ENCODE measurements at places on chromosomes 1 and 21. TPM values are rescaled to one million over a fixed set of nuclear protein-coding genes. Genes with fewer than 3 reads are reported as not detected.

- DNase-seq = no peak
Observed at GRCh38 chr1:48920851-48921250, 144.2 kb upstream of the BEND5 start.

FCRL4 gene
- not detected for total RNA-seq

DNA sequence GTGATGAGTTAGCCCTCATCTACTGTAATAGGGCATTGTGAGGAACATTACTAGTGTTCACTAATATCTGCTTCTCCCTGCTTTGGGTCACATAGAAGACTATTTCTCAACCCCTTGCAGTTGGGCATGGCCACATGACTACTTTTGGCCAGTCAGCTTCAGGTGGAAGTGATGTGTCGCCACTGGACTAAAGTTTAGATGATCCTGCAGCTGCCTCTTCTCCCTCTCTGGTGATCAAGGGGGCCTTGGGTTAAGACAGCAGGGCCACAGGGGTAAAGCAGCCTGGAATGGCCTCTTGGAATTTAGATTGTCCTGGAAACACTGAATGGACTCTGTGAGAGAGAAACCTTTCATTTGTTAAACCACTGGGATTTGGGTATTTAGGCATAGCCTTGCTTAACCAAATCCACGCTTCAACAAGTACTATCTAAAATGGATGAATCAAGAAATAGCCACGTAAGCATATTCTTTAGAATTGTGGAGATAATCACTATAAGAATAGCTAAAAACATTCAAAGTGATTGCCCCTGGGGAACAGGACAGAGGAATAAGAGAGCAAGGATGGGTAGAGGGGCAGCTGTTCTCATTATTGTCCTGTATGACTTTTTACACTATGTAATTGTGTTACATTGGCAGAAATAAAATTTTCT, 41.2 kb downstream of the OPRD1 start:
- DNase-seq = no peak

- DNase-seq = no peak
Observed at GRCh38 chr1:167209044-167209443, 11.6 kb upstream of the POU2F1 start.

GRCh38 chr21:24197923-24198322, 1409.4 kb downstream of the MRPL39 start:
- DNase-seq = no peak

DNA sequence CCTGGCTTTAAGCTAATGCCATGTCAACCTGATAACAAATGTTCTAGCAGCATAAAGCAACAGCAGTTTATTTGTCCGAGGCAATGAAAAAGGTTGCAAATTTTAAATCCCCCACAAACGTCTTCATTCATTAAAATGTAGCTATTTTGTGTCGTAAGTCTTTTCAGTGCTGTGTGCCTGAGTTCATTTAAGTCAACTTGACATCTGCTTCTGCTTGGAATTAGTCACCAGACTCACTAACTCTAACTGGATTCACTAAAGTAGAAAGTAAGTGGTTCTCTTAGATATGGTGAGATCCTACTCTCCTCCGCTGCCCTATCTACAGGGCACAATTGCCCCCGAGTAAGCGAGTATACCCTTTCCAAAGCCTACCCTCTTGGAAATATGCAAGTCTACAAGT, 118.4 kb upstream of the CHRM3 start:
- DNase-seq = no peak

DNA sequence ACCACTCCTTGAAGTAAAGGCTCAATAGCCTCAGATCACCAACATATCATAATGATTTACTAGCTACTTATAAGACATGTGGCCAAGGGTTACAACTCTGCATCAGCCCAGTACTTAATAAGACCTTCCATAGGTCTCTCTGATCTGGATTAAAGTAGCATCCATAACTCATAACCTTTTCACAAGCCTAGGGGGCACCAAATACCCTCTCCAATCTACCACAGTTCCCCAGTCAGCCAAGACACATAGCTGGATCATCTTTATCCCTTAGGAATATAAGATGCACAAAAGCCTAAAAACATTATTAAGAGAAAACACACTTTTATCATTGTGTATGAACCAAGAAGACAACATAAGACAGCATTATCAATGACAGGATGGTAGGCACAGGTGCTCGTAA, 22.1 kb downstream of the SSX2IP start:
- DNase-seq = peak; percentile 34

- no peak for DNase-seq
Observed at GRCh38 chr21:44897326-44898010, 23.2 kb downstream of the ITGB2 start.

DNA sequence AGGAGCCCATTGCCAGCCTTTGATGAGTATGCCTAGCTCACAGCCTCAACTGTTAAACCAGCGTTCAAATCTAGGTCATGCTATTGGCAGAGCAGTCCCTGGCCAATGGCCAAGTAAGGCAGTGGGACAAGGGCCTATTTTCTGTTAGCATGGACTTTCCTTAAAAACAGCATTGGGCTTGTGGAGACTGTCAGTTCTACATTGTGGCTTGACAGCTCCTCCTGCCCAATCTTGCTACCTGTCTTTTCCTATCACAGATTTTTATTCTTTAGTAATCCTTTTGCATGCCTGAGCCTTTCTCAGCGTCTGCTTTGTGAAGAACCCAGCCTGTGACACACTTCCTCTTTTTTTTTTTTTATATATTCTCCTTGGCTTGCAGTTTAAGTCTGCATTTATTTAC, 56.4 kb downstream of the DIP2A start:
- no peak for DNase-seq

- DNase-seq = no peak
Observed at GRCh38 chr1:51669816-51670215, 52.9 kb downstream of the OSBPL9 start.

PCBP3 gene
- total RNA-seq = 1.5 TPM

DNA sequence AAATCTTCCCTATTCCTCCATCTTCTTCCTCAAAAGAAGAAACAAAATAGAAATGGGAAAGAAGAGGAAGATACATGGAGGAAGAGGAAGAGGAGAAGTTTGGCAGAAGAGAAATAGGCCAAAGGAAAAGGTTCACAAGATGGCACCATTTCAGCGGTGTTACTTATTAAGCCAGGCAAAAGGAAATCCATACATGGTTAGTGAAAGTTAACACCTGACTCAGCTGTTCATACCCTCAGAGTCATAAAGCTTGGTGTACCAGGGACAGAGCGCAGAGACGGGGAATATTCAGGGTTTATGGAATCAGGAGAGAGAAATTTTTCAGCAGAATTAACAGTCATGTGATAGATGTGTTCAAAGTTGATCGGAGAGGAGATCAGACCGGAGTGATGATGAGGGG, 70.6 kb downstream of the COQ8A start:
- peak; percentile 33 for DNase-seq

SPATA45 gene
- total RNA-seq = not detected

COL11A1 gene
- 117 TPM for total RNA-seq

- DNase-seq = no peak
Observed at GRCh38 chr1:213683529-213683928, 304.2 kb upstream of the PROX1 start.

DNA sequence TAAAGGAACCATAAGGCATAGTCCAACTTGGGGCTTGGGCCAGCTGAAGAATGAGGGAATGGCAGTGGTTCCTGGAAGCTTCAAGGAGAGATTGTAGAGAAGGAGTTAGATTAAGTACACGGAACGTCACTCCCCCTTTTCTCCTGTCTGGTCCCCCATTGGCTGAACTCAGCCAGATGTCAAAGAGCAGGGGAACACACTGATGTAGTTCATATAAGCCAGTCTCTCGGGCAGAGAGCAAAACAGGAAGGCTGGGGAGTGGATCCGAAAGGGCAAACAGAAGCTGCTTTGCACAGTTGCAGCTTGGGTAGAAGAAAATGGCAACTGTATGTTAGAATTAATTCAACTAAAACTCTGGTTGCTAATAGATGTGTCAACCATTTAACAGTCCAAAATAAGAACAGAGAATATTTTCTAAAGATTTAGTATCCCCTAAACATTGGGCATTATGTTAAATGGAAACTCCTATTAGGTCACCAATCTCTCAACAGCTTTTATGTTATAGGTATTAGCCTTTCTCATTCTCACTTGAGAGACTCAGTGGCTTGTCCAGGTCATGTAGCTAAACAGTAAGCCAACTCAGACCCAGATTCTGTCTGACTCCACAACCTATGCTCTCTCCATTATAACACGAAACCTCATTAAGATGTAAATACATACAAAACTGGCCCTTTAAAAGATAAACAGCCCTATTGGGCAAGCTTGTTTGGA, 600.7 kb upstream of the USP24 start:
- DNase-seq = no peak

- no peak for DNase-seq
Observed at GRCh38 chr1:118023199-118023598, 93.7 kb downstream of the WDR3 start.

OXCT2 gene
- 0.88 TPM for total RNA-seq

ETV3L gene
- total RNA-seq = not detected

KIRREL1 gene
- total RNA-seq = 50.2 TPM

GRCh38 chr1:153503766-153504165, 32.0 kb downstream of the S100A6 start:
- no peak for DNase-seq

DNA sequence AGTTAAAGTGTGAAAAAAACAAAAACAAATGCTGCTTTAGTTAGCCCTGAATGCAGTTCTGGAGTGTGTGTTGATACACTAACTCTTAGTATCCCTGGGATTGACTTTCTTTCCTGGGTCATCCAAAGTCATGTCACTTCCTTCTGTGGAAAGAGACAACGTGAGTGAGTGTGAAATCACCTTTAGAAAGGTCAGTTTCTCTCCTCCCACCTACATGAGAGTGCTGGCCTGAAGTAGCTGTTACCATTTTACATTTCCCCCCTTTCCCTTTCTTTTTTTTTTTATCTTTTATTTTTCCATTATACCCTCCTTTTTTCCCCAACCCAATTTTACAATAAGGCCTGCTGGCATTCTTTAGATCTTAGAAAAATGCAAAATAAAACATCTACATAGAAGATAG, 55.2 kb downstream of the CENPF start:
- DNase-seq = no peak

- no peak for DNase-seq
Observed at GRCh38 chr1:237444120-237444790, 402.3 kb downstream of the RYR2 start.

GRCh38 chr1:230548357-230548756, 93.9 kb upstream of the COG2 start:
- DNase-seq = no peak

PLPPR4 gene
- 2.1 TPM for total RNA-seq

HSPA6 gene
- total RNA-seq = not detected

CD53 gene
- total RNA-seq = not detected

S100A7A gene
- total RNA-seq = not detected

All from myocyte (in vitro differentiated cells).